ENCODE measurements at places on chromosomes 3 and 15.

DNA sequence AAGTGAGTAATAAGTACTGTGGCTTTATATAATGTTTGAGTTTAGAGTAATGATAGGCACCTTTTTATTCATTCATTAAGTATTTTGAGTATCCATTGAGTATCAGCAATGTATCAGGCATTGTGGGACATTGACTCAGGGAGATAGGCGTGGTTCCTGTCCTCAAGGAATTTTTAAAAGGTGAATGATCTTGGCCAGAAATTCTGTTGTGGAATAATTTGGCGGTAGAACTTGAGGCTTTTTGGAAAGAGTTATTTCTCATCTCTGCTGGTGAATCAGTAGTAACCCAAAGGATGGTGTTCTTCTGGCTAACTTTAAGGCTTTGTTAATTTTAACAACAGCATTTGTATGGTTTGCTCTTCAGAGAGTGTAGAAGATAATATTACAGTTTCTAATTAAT, 2.0 kb downstream of the RAB7A start:
- DNase-seq: no peak

DNA sequence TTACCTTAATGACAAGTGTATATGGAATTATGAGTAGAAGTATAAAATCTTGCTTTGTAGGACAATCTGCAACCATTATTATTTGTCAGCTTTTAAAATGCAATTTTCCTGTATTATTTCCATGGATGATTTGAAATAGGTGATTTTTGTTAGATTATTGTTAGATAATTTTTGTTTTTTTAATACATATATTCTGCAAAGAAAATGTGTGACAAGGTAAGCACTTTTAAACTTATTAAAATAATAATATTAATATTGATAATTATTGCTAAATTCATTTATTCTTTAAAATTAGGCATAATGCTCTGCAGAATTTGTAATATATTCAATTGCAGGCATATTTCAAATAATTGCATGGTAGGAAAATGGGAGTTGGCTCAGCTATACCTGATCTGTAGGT, 329.5 kb downstream of the CADM2 start:
- DNase-seq: no peak

DNA sequence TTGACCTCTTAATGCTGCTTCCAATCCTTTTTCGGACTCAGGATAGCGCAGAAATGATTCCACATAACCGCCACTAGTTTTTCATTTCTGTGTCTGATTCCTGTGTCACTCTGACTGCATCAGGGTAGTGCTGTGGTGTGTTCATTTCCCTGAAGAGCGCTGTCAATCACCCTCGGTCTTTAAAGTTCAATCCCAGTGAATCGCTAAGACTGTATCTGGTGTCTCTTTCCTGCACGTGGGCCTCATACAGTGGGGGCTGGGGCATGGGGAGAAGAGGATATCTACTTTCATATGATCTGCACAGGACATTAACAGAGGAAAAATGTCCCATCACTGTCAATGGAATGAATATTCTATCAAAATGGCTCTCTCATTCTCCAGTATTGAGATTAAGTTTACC, 32.9 kb upstream of the BNIP2 start:
- no peak for DNase-seq

- no peak for DNase-seq
These were observed 29.8 kb upstream of the EPHB3 start for GRCh38 chr3:184531626-184532280.

- no peak for DNase-seq
These were observed 901 bp upstream of the NMB start for GRCh38 chr15:84658788-84659411.

Measured in T-helper 2 cell treated with Interferon-gamma antibody and Interleukin-4, amounts not matched to agents 5 μg/mL and 100 μg/mL, for 36 hours (primary cell).